ENCODE measurements at places on chromosomes 6 and 20.

DNA sequence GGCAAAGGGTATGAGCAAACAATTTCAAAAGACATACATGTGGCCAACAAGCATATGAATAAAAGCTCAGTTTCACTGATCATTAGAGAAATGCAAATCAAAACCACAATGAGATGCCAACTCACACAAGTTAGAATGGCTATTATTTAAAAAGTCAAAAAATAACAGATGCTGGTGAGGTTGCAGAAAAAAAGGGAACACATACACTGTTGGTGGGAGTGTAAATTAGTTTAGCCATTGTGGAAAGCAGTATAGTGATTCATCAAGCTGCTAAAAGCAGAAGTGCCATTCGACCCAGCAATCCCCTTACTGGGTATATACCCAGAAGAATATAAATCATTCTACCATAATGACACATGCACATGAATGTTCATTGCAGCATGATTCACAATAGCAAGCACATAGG, 6.7 kb upstream of the KHDC1L start:
- DNase-seq = no peak

DNA sequence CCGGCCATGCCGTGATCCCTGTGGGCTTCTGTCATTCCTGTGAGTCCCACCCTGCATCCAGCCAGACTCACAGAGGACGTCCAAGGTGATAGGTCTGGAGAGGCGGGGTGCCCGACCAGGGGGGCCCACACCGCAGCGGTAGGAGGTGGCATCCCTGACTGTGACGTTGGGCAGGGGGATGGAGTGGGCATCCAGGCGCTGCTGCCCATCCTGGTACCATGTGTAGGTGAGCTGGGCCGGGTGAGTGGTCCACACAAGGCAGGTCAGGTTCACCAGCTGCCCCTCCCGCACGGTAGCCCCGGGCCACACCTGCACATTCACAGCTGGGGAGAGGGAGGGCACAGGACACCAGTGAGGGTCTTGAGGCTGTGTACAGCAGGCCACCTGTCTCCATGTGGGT, 11.6 kb upstream of the ADAM33 start:
- DNase-seq = no peak

- DNase-seq = no peak
Measured at GRCh38 chr6:91877994-91878393, 1291.1 kb upstream of the MAP3K7 start.

GRCh38 chr20:50445354-50446151, 64.6 kb upstream of the PTPN1 start:
- DNase-seq = no peak

- no peak for DNase-seq
Measured at GRCh38 chr6:4905826-4906225, 98.0 kb downstream of the RPP40 start.
